Renal cortical epithelial cell (primary cell): ENCODE measurements at places on chromosomes 4 and X. TPM values are rescaled to one million over a fixed set of nuclear protein-coding genes. Genes with fewer than 3 reads are reported as not detected.

The MTNR1A gene
- total RNA-seq, result 0.10 TPM in 1 of 2 replicates, not detected in the other

The NWD2 gene
- total RNA-seq, result not detected in 2 replicates

The NAAA gene
- total RNA-seq, result 14.5 and 44.1 TPM in 2 replicates

The SPANXB1 gene
- total RNA-seq, result not detected in 2 replicates

The NDP gene
- total RNA-seq, result 0.10 and 1.6 TPM in 2 replicates

The ADGRG4 gene
- under 0.01 TPM in 1 of 2 replicates, not detected in the other for total RNA-seq

The USP51 gene
- 1.0 and 4.5 TPM in 2 replicates for total RNA-seq

The GPR119 gene
- total RNA-seq, result not detected in 2 replicates

The KLB gene
- not detected in 2 replicates for total RNA-seq

The RAI2 gene
- 0.15 TPM in 1 of 2 replicates, not detected in the other for total RNA-seq

The NLRP2B gene
- not detected in 2 replicates for total RNA-seq

The TRIM75 gene
- not detected in 2 replicates for total RNA-seq

The GALNTL6 gene
- not detected in 2 replicates for total RNA-seq

The PNMA5 gene
- total RNA-seq, result not detected in 2 replicates

The C4orf51 gene
- not detected in 2 replicates for total RNA-seq

The UVSSA gene
- 4.7 and 10.9 TPM in 2 replicates for total RNA-seq

The SLC16A2 gene
- total RNA-seq, result 5.9 and 19.5 TPM in 2 replicates

The LDB2 gene
- total RNA-seq, result 0.35 and 0.99 TPM in 2 replicates

The FAM53A gene
- 2.9 and 7.6 TPM in 2 replicates for total RNA-seq

The LAMP2 gene
- 183 and 243 TPM in 2 replicates for total RNA-seq

The CENPVL1 gene
- total RNA-seq, result not detected in 2 replicates

The ZFP92 gene
- total RNA-seq, result 0.35 and 4.6 TPM in 2 replicates

The HS3ST1 gene
- total RNA-seq, result 7.6 and 16.9 TPM in 2 replicates

The PCYT1B gene
- 0.05 and 0.17 TPM in 2 replicates for total RNA-seq

The MAGEC3 gene
- total RNA-seq, result not detected in 2 replicates

The DCAF4L1 gene
- 0.15 TPM in 1 of 2 replicates, not detected in the other for total RNA-seq

The CACNA1F gene
- 0.05 TPM in 1 of 2 replicates, not detected in the other for total RNA-seq

The CLCN4 gene
- 2.6 and 4.2 TPM in 2 replicates for total RNA-seq

The FAM47B gene
- total RNA-seq, result not detected in 2 replicates
